ENCODE measurements at places on chromosomes 6 and 20.

DNA sequence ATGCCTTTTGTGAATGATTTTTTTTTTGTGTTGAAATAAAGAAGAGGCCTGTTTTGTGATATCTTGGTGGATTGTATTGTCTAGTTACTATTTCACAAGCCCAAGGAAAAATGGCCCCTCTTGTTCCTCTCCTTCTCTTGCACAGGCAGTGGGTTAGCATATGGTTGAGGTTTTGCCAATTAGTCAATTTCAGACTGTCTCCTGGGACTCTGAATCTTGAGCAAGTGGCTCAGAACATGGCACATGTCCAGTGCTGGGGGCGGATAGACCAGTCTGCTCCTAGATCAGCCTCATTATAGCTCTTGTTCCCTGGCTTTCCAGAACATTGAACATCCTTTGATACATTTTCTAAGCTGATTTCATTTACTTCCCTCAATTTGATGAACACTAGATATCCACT, 589.2 kb downstream of the PHF3 start:
- DNase-seq, result no peak

- DNase-seq, result no peak
These were observed 3.8 kb downstream of the LAMA2 start for GRCh38 chr6:128886706-128887105.

DNA sequence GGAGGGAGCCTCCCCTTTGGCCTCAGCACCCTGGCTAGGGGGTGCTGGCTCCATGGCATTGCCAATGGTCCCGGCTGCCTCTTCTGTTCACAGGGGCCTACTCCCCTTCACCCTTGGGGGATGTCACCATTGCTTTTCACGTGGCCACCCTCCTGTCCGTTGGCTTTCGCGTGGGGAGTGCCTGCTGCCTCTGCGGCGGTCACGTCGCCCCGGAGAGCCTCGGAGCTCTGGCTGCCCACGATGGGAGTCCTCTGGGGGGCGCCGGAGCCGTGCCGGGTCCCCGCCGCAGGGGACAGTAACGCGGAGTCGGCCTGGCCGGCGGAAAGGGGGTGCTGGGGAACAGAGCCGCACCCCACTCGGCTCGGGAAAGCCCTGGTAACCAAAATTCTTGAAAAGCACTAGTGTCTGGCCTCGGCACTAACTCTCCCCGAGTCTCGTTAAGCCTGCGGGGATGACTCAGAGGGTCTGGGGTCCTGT, 661 bp upstream of the HEBP2 start:
- DNase-seq, result no peak

- DNase-seq, result no peak
These were observed 41.6 kb downstream of the ZBTB2 start for GRCh38 chr6:151349651-151350270.

- no peak for DNase-seq
These were observed 25.3 kb upstream of the CHD6 start for GRCh38 chr20:41643504-41643938.

DNA sequence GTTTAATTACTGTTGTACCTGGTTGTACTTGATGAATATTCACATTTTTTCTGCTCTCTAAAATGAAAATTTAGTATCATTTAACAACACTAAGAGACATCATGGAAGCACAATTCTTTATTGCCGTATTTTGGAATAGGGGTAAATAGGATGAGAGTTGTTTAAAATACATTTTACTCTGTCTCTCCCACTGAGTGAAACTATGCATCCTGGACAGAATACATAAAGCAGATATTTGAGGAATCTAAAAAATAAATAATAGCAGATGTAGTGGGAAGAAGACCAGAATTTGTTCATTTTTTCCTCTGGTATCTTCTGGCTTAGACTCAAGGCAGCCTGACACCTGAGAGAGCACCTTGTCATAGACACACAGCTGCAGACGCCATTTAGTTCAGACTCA, 119.1 kb upstream of the AHI1 start:
- DNase-seq, result no peak

GRCh38 chr6:136069119-136069518, 181.0 kb downstream of the MTFR2 start:
- DNase-seq, result no peak

DNA sequence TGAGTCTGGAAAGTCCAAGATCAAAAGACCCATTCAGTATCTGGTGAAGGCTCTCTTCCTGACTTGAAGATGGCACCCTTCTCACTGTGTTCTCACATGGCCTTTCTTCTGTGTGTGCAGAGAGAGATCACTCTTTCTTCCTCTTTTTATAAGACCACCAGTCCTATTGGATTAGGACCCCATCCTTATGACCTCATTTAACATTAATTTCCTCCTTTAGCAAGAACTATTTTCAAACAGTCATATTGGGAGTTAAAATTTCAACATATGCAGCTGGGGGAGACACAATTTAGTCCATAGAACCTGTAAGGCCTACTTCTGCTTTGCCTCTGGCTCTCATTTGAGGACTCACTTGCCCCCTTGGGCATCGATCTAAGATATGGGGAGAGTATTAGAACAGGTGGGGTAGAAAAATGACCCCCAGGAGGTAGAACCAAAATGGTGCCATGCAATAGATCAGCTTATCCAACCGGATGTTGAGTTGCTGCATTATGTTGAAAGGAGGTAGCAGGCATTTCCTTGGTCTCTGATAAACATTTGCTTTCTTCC, 78.4 kb upstream of the ATXN1 start:
- no peak for DNase-seq

Measured in urinary bladder (tissue), 4 donors.